ENCODE measurements at places on chromosomes 6 and 20.
A peak's percentile ranks its signal among the peaks of the same experiment; 100 is the strongest.

DNA sequence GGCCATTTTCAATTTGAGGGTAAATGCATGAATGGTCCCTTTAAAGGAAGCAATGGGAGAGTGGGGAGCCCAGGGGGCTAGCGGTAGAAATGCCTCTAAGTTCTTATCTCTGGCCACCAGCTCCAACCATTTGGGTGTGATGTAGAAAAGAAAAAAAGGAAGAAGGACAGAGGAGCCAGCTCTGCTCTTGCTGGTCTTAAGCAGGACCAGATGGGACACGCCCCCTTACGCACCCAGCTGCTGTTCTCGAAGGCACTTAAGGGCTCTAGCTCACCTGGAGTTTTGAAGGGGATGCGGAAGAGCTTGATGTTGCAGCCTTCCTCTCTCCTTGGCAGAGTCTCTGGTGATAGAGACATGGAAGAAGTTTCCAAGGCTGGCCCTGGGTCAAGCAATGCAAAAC, 59.5 kb upstream of the RNF144B start:
- DNase-seq, result no peak

DNA sequence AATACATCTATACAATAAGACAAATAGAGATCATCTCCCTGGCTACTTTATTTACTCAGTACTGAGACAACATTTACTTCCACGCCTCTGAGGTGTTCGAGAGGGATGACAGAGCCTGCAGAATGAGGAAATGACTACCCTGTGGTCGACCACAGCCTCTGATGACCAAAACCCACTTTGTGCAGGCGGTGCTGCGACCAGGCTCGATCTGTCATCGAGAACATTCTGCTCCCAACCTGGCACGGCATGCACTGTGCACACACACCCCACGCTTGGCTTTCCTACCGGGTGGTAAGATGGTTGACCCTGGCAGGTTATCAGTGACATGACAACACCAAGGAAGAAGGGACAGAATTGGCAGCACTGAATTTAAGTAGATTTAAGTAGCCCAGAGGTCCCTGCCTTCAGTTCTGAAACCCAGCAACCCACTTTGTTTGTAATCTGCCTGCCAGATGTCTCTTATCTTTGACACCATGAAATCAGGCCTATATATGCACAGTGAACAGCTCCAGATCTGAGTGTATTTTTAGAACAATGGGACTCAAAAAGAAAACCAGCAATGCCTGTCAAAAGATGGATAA, 42.6 kb downstream of the TTI1 start:
- peak; percentile 15 for DNase-seq

GRCh38 chr6:149563203-149563927, 2.8 kb upstream of the GINM1 start:
- no peak for DNase-seq

DNA sequence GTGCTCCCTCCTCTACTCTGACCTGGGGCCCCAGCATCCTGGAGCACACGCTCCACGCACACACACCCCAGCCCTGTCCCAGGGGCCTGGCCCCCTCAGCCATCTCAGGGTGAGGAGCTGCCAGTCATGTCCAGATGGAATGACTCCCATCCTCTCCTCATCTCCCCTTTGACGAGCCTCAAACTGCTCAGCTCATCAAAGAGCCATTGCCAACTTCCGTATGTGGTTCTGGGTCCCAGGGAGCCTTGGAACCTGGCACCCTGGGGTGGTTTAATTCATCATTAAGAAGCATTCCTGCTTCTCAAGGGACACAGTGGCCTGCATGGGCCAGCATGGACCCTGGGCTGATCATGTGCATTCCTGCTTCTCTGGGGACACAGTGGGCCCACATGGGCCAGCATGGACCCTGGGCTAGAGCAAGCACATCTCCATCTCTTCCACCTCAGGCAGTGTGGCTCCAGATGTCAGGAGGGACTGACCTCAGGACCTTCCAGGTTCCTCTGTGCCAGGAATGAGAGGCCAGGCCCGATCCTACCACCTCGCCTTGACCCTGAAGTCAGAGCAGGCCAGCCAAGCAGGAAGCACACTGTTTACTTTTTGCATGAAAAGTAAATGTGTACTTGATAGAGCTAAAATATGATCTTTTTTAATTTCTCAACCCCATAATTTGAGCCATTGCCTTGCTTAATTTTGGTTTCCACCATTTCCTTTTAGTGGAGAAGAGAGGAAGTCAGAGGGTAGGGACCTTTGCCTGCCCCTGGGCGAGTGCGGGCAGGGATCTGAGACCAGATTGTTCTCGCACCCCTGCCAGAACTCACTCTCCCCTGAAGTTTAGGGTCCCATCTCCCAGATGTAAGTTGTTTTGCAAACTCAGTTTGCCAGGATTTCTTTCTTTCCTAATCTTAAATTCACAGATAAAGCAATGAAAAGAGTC, 26.1 kb downstream of the SPATA2 start:
- no peak for DNase-seq

- DNase-seq, result no peak
Measured at GRCh38 chr6:12369781-12370262, 79.7 kb downstream of the EDN1 start.

DNA sequence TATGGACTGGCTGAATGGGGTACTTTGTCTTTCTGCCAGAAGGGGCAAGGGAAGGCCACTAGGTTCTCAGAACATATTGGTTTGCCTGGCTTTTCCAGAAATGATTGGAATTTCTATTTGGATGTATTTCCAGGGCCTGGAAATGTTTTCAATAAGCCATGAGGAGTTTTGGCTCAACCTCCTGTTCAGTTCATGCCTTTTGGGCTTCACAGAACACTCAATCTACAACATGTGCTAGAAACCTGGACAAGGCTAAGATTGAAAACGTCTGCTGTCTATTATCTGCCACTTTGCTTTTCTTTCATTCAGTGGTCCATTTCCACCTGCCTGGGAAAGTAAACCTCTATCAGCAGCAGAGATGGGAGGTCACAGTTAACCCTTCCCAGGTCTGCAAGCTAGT, 793.4 kb downstream of the TENT5A start:
- no peak for DNase-seq

GRCh38 chr6:149913085-149913484, 9.8 kb downstream of the RAET1G start:
- no peak for DNase-seq

- no peak for DNase-seq
Measured at GRCh38 chr6:106509420-106510089, 119.7 kb downstream of the RTN4IP1 start.

- DNase-seq, result no peak
Measured at GRCh38 chr6:13993416-13993815, 68.7 kb downstream of the RNF182 start.

- DNase-seq, result no peak
Measured at GRCh38 chr6:20907486-20908071, 373.3 kb downstream of the CDKAL1 start.

DNA sequence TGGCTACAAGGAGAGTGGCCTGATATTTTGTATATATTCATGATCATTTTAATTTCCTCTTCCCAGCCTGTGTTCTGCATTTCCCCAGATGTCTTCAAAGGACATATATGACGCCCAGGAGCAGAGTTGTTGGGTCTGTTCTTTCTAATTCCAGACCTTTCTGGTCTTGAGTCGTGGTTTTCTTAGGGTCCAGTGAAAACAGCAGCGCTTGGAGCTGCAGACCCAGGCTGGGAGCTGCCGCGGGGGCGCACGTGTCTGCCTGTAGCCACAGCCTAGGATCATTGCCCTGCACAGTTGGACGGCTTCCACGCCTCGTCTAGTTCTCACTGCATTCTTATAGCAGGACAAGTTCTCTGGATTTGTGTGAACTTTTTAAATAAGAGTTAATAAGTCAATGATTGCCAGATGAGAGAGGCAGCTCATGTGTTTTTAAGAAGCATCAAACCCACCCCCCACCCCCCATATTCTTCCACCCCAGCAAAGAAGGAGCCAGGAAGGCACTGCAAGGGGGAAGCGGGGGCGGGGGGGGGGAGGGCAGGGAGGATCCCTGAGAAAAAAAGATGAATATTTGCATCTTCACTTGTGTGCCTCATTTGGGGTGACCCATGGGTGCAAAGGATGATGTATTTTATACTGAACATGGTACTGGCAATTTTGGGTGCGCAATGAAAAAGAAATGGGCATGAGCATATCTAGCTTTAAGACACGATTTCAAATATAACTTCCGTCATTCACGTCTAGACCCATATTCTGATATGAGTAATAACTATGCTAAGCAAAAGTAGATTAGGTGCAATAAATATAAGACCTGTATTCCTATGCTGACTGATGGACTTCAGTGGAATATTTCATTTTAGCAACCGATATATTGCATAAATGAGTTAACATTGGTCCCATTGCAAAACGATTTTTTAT, 160.0 kb downstream of the TBXT start:
- no peak for DNase-seq

GRCh38 chr20:56202493-56203077, 45.9 kb upstream of the MC3R start:
- DNase-seq, result no peak

DNA sequence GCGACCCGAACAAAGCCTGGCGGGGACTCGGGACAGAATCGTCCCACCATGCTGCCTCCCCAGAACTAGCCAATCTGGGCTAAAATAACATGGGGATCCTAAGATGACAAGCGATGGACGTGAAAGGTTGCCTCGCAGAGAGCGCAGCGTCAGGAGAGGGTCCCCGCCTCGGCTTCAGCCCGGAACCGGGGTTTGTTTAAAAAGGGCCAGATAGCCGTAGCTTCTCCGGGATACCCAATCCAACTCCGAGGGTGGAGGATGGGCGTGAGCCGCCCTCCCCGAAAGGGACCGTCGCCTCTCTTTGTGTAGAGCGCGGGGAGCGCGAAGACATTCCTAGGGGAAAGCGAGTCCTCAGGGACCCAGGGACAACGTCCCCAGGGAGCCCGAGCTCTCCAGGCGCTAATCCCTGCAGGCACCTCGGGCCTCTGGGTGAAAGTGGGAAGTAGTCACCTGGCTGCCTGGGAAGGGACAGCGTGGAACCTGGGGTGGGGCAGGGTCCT, 643 bp downstream of the CD24 start:
- no peak for DNase-seq

GRCh38 chr6:96844530-96844929, 7.3 kb upstream of the GPR63 start:
- DNase-seq, result no peak

DNA sequence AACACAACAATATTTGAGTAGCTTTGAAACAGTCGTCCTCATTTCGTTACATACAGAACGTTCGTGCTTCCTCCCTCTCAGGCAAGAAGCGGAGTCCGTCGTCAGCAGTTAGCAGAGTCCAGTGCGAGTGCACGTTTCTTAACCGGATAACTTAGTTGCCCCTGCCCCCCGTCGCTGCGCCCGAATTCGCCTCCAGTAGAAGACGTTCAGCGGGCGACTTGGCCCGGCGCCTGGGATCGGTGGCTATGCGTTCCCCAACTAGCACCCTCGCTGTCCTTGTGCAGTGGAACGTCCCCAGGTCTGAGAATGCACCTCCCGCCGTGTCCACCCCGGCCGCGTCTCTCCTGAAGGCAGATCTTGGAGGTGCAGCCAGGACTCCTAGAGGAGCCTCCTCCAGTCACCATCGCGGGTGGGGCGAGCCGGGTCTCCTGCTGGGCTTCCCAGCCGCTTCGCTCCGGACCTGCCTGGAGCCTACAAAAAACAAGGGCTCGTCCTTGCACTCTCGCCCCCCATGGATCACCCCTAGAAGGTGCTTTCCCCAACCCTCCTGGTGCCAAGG, 910 bp upstream of the PCSK2 start:
- DNase-seq, result no peak

DNA sequence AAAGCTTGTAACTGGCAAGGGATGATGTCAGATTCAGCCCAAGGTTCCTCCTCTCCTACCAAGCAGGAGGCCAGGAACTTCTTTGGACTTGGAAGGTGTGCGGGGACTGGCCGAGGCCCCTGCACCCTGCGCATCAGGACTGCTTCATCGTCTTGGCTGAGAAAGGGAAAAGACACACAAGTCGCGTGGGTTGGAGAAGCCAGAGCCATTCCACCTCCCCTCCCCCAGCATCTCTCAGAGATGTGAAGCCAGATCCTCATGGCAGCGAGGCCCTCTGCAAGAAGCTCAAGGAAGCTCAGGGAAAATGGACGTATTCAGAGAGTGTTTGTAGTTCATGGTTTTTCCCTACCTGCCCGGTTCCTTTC, 14.4 kb downstream of the TNFAIP3 start:
- no peak for DNase-seq
